ENCODE measurements at places on chromosomes 2 and 18.

- no peak for DNase-seq
These were observed 27.6 kb upstream of the GMCL1 start for GRCh38 chr2:69801745-69802290.

DNA sequence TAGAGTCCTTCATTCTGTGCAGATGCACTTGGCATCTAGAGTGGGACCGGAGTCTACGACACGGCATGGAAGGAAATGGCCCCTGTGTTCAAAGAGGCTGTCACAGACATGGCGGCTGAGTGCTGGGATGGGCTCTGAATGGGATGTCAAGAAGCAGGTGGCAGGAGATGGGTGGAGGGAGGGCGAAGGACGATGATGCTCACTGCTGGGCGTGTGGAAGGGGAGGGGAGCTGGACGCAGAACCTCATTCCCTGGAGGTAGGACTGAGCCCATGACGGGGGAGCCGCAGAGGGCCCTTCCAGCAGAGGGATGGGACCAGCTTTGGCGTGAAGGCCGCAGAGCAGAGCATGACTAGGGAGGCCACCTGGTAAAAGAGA lies 18.8 kb upstream of the ALPI start:
- DNase-seq = no peak

DNA sequence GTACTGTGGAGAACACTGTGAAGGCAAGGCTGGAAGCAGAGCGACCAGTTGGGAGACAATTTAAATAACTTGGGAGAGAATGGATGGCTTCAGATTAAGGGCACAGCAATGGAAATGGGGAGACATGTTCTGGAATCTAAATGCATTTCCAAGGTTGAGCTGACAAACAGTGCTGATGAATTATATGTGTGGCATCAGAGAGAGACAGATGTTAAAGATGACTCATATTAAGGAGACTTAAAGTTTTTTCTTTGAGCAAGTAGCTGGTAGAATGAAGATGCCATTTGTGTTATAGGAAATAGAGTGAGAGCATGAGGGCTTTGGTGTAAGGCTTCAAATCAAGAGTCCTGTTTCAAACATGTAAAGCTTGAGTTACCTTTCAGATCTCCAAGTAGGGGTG lies 441.8 kb downstream of the SETBP1 start:
- DNase-seq = no peak

GRCh38 chr2:140654565-140654964 lies 1476.3 kb downstream of the LRP1B start:
- no peak for DNase-seq

DNA sequence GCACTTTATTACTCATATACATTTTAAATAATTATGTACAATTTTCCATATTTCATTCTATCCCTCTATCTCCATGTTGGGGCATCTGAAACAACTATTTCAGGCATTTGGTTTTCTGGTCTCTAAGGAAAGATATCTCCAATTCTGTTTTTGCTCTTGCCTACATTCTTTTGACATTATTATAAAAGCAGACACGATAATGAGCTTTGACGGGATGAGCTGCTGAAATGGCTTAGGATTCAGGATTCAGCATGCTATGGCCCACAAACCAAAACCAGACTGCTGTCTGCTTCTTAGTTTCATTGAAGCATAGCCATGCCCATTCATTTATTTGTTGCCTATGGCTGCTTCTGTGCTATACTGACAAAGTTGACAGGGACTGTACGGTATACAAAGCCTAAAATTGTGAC lies 42.7 kb upstream of the GLS start:
- no peak for DNase-seq

GRCh38 chr2:202133200-202133908 lies 60.3 kb downstream of the KIAA2012 start:
- no peak for DNase-seq

DNA sequence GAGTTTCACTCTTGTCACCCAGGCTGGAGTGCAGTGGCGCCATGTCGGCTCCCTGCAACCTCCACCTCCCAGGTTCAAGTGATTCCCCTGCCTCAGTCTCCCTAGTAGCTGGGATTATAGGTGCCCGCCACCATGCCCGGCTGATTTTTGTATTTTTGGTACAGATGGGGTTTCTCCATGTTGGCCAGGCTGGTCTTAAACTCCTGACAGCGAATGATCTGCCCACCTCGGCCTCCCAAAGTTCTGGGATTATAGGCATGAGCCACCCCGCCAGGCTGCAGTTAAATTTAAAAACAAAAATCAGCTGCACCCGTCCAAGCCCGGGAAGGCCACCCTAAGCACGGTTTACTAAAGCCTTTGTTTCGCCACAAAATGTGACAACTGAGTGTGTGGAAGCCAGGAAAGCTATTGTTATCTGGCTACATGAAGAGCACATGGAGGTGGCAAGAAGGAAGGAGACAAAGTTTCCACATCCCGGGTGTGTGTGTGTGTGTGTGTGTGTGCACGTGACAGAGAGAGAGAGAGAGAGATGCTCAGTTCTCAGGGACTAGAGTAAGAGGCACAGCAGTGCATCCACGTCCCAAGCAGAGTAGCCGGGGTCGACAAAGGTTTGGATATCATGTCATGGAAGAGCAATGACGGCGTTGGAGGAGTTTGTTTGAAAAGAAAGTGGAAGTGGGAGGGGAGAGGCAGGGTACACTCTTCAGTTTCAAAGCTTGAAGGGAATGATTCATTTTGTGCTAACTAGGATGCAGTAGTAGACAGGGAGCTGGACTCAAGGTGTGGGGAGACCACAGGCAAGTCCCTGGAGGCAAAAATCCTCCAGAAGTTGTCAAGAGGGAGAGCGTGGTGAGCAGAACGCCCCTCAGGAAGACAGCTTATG lies 20.1 kb downstream of the INPP5D start:
- DNase-seq = no peak

GRCh38 chr18:42373584-42373983 lies 418.6 kb downstream of the PIK3C3 start:
- no peak for DNase-seq

- DNase-seq = no peak
These were observed 818.9 kb upstream of the ACVR2A start for GRCh38 chr2:147025646-147026585.

- DNase-seq = no peak
These were observed 5.0 kb downstream of the ACTR2 start for GRCh38 chr2:65232636-65233035.

Data from GM12891 (cell line).